NCI-H187 treated with DMSO at 0.1 percent for 48 hours (cell line): ENCODE measurements at places on chromosomes 3 and 15.

- no peak for DNase-seq
Measured at GRCh38 chr15:56211064-56211463, 32.6 kb downstream of the RFX7 start.

GRCh38 chr3:58526515-58526957, 10.5 kb downstream of the ACOX2 start:
- DNase-seq: no peak

DNA sequence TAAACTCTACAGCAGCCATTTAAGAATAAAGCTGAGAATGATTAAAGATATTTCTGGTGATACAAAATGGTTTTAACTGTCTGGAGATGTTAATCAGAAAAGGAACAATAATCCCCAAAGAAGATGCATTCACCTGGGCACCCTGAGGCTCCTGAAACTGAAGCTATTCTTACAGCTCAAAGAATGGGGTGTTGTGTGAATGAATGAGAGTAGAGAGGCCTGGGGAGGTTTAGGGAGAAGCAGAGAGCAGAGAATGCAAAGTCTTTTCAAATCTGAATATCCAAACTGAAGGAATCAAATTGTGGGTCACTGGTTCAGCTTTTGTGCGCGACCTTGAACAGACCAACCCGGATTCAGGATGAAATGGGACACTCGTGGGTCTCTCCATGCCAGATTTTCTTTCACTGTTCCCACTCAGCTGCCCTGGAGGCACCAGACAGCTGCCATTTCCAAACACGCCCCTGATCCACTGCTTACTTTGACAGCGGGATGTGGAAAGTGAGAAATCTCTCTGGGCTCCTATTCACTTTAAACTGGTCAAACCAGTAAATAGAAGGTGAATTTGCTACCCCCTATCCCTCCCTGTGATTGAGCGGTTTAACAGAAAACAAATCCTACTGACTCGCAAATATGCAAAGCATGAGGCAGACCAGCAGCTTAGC, 485.5 kb upstream of the THBS1 start:
- no peak for DNase-seq

- no peak for DNase-seq
Measured at GRCh38 chr15:63319065-63319464, 41.7 kb downstream of the APH1B start.

- no peak for DNase-seq
Measured at GRCh38 chr15:52680761-52681160, 1.6 kb upstream of the ATOSA start.

DNA sequence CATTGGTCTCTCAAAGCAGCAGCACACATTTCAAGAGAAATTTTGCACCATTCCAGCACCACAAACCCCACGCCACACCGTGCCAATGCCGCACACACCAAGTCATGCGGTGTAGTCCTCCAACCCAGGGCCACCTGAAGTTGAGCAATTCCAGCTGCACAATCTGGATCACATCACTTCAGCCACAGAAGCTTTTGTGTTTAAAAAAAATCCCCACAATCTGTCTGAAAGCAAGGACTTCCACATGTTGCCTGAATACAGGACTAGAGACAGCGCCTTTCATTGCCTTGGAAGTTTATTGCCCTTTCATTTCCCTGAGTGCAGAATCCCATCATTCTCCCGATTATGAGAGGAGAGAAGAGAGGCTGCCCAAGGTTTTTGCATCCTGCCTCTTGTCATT, 175.6 kb upstream of the BCL6 start:
- DNase-seq: no peak

GRCh38 chr3:141825216-141826011, 51.0 kb upstream of the ATP1B3 start:
- DNase-seq: no peak

GRCh38 chr15:99282586-99282985, 31.3 kb downstream of the LRRC28 start:
- DNase-seq: no peak
